CD14-positive monocyte (primary cell): ENCODE measurements at places on chromosomes 3 and 15. TPM values are rescaled to one million over a fixed set of nuclear protein-coding genes. Genes with fewer than 3 reads are reported as not detected.

- peak; percentile 39 for DNase-seq
Observed at GRCh38 chr3:27565201-27565852, 81.1 kb upstream of the SLC4A7 start.

DNA sequence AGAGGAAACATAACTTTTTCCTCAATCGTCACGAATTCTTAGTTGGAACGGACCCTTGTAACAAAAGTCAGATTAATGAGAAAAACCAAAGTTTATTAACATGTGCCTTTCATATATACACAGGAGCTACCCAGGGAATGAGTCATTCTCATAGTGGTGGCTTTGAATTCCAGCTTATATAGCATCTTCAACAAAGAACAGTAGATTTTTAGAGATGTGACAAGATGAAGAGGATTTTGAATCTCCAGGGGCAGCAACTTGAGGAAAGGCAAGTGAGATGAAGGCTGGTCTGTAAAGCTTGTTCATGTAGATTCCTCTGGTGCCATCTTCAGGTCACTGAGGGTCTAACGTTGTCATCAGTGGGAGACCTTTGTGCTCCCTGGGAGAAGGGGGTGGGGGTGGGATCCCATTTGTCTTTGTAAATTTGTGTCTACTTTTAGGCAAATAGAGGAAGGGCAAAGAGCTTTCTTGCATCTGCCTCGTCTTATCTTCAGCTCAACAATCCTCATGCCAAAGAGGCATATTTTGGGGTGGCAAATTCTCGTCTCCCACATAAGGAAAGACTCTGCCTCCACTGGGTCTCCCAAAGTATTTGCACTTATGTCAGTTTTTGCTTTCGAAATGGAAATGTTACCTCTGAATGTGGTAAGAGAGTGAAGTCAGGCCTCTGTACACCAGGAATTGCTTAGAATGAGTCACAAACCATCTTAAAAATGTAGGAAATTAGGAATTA lies 29.5 kb downstream of the CLEC3B start:
- DNase-seq = no peak

- DNase-seq = no peak
Observed at GRCh38 chr3:152402695-152403451, 134.1 kb downstream of the MBNL1 start.

DNA sequence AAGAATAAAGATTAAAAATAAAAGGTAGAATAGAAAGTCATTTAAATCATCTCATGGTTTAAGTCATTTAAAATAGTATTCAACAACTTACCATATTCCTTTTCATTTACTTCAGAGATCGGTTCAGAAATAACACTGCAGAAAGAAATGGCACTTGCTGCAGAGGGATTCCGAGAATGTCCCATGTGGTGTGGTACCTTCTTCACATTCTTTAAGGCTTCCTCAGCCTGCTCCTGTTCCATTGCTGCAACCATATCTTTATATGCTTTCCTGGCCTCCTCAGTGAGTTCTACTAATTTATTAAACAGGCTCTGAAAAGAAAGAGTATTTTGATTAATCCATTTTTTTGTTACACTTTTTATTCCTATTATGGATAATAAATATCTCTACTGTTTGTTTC lies 32.6 kb upstream of the SHC4 start:
- DNase-seq = no peak

DNA sequence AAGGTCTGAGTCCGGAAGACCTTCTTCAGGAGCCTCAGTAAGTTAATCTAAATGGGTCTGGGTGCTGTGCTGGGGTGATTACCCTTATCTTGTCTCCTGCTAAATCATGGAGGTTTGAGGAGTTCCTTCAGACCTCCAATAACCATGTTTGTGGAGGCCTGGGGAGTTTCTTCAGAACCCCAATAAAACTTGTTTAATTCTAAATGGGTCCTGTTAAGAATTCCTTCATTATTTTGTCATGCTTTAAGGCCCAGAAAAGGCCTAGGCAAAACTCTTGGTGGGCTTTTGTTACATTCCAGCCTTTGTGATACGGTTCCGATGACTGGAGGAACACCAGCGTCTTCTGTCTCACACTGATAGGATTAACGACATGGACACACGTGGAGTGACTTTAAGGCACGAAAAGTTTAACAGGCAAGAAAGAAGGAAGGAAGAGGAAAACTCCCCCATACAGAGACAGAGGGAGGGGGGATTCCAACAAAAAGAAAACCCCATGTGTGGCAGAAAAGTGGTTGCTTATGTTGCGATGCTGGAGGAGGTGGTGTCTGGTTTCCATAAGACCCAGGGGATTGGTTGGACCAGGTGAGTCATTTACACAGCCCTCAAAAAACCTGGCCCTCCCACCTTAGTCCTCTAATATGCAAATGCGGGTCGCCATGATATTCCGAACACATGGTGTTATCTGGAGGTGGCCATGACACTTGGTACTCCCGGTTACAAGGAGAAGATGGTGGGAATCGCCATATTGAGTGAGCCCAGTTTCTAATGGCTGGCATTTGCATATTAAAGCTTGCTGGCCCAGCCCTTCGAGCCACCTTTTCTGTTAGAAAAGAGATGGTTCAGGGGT lies 72.6 kb upstream of the MFGE8 start:
- no peak for DNase-seq

DNA sequence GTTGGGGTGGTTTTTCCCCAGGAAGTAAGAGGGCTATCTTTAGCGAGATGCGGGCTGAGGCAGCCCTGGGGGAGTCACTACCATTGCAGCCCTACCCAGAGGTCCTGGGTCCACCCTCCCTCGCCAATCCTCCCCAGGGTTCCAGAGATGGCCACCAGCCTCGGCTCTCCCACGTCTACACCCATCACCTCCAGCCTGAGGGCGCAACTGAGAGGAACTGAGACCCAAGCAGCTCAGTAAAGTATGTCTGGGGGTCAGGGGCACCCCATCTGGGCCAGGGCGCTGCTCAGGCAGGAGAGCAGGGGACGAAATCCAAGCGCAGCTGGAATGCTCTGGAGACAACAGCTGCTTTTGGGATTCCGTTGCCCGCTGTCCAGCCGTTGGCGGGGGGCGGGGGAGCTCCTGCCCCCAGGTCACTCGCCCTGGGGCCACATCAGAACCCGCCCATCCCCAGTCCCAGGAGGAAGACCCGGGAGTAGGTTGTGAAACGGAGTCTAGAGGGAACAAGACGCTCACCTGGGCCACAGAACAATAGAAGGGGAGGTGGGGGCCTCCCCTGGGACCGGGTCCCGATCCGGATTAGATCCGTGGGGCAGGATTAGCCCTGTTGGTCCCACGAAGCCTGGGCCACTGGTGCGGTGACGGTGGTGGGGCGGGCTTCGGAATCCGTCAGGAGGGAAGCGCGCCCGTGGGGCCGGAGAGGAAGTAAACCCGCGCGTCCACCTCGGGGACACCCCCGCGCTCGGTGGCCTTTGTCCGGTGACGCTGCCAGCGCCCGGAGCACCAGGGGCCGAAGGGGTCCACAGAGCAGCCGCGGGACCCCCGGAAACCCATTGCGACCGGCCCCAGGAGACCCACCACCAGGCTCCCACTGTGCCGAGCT lies 1.4 kb upstream of the NDUFAF3 start:
- peak; percentile 68 for DNase-seq

DNA sequence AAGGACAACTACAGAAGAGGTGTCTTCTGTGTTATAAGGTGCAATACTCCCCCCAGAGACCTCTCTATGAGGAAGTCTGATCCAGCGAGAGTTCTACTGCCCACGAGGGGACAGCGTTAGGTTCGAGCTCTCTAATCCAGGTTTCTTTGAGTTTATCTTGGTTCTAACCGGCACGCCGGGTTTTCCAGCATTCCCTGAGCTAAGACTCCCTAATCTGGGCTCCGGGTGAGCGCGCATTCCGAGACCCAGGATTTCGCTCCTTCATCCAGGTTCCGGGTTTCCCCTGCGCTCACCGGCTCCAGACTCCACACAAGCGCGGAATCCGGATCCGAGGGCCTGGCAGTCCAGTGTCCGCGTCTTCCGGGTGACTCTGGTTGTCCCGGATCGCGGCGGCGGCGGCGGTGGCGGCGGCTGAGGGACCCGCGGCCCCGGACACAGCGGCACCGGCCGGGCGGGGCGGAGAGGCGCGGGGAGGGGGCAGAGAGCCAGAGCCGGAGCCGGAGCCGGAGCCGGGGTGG lies at the start of gene ZNF609:
TSS of gene ZNF609 (plus strand) at position 373 of the 518 bp plus-strand sequence. CDS start 38,842 bp downstream, outside the sequence.
- peak; percentile 79 for DNase-seq

GRCh38 chr15:47409038-47409437 lies 308.3 kb upstream of the SEMA6D start:
- DNase-seq = no peak

- DNase-seq = no peak
Observed at GRCh38 chr3:113834983-113835382, 3.6 kb upstream of the GRAMD1C start.

DNA sequence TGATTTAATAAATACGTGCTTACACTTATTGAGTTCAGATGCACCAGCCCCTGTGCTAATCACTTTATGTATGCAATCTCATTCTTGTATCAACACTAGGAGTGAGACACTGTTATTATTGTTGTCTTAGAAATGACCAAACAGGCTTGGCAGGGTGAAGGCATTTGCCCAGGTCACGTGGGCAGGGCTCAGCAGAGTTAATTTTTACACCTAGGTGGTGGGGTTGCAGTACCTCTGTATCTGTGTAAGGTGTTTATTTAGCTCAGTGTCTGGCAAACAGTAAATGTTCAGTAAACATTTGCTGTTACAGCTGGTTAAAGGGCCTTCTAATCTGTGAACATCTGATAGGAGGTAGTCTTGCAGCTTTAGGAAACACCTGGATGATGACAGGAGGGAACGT lies 200.0 kb downstream of the CACNA2D3 start:
- no peak for DNase-seq

DNA sequence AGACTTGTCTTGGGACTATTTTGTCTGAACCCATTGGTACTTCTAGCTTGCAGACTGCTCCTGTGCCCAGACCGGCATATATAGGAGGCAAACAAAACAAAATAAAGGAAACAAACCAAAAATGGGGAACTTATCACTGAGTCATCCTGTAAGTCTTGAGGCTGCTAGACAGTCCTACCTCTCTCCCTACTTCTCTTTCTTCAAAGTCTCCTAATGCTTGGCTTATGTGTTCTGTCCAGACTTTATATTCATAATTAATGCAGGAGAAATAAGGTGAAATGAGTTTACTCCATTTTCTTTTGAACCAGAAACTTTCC lies 266.2 kb downstream of the ZNF385D start:
- peak; percentile 61 for DNase-seq

GRCh38 chr3:104360038-104360437 lies 1006.7 kb upstream of the ALCAM start:
- DNase-seq = no peak

GRCh38 chr3:107833043-107833442 lies 257.8 kb downstream of the CD47 start:
- DNase-seq = no peak

DNA sequence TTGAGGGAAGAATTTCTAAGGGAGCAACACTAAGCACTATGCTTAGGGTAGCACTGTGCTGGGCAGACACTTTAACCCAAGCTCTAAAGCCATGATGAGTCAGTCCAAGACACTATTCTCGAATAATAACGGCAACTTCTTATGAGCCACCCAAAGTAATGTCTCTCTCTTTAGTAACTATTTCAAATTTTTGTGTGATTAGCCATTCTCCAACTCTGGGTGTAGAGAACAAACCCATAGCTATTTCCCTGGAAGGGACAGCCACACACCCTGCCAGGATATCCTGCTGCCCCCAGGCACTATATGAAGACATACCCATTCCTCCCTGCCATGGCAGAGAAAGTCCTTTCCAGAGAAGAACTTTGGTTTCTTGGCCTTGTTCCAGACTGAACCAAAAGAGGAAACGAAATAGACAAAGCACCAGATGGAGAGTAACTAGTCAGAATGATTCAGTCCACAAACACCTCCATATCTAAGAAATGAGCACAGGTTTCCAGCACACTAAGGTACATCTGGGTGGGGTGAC lies 384.9 kb upstream of the THBS1 start:
- peak; percentile 41 for DNase-seq

DNA sequence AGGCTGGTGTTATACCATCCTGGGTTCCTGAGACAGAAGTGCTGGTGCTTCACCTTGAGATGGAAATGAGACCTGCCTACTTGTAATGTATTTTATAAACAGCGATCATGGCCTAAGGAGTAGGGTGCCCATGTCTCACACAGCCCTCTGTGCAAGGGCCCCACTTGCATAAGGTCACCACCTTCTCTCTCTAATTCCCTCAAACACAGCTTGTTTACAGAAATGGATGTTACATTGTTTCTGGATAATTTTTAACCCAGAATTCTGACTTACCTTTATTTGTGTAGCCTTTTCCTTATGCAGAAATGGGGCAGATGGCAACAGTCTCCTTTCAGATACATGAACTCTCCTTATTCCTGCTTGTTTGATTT lies 95.1 kb upstream of the UMPS start:
- no peak for DNase-seq

DNA sequence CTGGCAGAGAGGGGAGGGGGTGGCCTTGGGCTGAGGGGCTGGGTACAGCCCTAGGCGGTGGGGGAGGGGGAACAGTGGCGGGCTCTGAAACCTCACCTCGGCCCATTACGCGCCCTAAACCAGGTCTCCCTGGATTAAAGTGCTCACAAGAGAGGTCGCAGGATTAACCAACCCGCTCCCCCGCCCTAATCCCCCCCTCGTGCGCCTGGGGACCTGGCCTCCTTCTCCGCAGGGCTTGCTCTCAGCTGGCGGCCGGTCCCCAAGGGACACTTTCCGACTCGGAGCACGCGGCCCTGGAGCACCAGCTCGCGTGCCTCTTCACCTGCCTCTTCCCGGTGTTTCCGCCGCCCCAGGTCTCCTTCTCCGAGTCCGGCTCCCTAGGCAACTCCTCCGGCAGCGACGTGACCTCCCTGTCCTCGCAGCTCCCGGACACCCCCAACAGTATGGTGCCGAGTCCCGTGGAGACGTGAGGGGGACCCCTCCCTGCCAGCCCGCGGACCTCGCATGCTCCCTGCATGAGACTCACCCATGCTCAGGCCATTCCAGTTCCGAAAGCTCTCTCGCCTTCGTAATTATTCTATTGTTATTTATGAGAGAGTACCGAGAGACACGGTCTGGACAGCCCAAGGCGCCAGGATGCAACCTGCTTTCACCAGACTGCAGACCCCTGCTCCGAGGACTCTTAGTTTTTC lies 4.9 kb downstream of the ISL2 start:
- DNase-seq = no peak

DNA sequence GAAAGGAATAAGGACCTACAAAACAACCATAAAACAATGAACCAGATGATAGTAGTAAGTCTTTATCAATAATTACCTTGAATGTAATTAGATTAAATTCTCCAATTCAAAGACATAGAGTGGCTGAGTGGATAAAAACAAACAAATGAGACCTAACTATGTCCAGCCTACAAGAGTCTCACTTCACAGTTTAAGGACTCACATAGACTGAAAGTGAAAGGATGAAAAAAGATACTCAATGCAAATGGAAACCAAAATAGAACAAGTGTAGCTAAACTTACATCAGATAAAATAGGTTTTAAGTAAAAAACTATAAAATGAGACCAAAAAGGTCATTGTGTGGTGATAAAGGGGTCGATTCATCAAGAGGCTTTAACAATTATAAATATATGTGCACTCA lies 21.9 kb upstream of the NR1I2 start:
- no peak for DNase-seq

The TGM5 gene
- not detected for polyA plus RNA-seq

The SPATA12 gene
- 0.04 and 0.07 TPM in 2 replicates for polyA plus RNA-seq

The ADGRG7 gene
- not detected in 2 replicates for polyA plus RNA-seq

The ROPN1 gene
- not detected for polyA plus RNA-seq

The PARL gene
- 155 TPM for polyA plus RNA-seq

The LSM3 gene
- 19.8 TPM for polyA plus RNA-seq

The XXYLT1 gene
- polyA plus RNA-seq = 11.8 TPM

The MIX23 gene
- 5.2 TPM for polyA plus RNA-seq

The SLC24A5 gene
- not detected in 2 replicates for polyA plus RNA-seq
